RPMI8226 (cell line): ENCODE measurements at places on chromosomes 3 and 15.

DNA sequence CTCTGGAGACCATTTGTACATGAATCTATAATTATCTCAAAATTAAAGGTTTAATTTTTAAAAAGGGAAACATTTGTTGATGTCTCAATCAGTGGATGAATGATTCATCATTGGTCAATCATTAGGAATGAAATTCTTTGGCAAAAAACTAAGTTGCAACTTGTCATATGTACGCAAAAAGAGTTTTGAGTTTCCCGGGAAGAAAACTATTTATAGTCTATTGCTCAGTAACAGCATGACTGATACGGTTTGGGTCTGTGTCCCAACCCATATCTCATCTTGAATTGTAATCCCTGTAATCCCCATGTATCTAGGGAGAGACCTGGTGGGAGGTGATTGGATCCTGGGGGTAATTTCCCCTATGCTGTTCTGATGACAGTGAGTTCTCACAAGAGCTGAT is 765.8 kb upstream of the ROBO1 start:
- DNase-seq, result no peak

DNA sequence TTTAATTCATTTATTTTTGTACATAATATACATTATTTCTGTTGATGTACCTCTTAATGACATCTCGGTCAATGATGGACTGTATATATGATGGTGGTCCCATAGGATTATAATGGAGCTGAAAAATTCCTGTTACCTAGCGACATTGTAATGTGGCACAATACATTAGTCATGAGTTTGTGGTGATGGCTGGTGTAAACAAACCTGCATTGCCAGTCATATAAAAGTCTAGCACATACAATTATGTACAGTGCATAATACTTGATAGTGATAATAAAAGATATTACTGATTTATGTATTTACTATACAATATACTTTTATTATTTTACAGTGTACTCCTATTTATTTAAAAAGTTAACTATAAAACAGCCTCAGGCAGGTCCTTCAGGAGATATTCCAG is 15.1 kb downstream of the TTC14 start:
- DNase-seq, result no peak

- no peak for DNase-seq
These were observed 103.1 kb downstream of the SPATA16 start for GRCh38 chr3:173037840-173038483.

GRCh38 chr15:67143646-67144045 is 78.2 kb downstream of the SMAD3 start:
- DNase-seq, result no peak

DNA sequence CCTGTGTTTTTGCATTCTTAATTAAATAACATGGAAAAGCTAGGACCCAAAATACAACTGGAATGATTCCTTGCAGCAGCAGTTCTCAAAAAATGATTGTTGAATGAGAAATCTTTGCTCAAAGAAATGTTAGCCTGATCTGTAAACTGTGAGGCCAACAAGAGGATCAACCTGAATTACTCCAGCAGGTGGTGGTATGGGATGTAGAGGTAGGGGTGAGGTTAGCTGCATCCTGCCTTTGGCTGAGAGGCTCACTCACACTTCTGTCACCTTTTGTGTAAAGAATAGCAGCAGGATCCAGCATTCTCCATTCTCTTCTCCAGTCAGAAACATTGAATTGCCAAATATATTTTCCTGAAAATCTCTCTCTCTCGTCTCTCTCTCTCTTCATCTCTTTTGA is 26.5 kb upstream of the FAM98B start:
- DNase-seq, result no peak

GRCh38 chr3:134579141-134579665 is 71.6 kb downstream of the KY start:
- DNase-seq, result no peak

DNA sequence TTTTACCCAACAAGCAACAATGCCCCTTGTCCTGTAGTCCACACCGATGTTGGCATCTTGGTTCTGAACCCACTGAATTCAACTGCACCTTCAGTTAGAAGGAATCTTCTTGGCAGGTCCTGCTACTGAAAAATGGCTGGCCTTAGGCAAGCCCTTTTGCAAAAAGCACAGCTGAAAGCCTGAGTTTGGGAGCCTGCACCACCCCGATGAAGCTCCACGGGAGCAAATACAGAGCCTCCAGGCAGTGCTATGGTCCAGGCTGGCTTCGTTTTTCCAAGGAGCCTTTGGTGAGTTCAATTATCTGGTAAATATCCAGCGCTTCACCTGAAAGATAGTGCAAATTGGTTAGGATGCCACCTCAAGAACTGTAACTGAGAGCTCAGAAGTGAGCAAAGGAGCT is 18.1 kb downstream of the POLG start:
- DNase-seq, result no peak

DNA sequence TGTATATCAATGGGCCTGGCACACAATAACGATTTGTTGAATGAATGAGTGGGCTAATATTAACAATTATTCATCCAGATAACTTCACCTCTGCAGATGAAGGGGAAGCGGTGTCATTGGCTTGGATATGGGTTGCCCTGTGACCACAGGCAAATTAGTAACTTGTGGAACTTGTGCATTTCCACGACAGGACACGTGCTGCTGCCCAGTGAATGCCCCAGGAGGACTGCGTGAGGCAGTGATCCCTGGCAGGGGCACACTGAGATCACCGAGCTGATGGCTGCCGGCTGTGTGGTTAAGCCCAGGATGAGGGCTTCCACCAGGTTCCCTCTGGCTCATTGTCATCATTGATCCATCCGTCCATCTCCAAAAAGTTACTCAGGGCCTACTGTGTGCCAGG is 84.1 kb upstream of the HACD2 start:
- no peak for DNase-seq

DNA sequence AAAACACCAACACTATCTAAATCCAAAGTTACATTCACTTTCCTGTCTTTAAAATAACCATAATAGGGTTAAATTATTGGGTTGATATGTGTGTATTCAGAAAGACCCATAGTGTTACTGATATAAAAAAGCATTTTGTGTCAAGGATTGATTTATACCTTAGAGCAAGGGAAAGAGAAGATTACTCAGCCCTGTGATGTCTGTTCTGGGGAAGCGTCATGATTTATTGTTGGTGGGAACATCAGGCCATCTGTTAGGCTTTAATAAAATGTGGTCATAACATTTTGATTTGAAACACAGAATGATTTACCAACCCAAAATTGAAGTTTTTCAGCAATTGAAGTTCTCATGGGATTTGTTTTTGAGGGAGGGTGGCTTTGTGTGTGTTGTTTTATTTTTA is 33.2 kb downstream of the SIDT1 start:
- no peak for DNase-seq

GRCh38 chr15:62573876-62574275 is 408.8 kb upstream of the C2CD4B start:
- DNase-seq, result no peak

- no peak for DNase-seq
These were observed 1080.5 kb downstream of the IGSF11 start for GRCh38 chr3:117954131-117954530.

DNA sequence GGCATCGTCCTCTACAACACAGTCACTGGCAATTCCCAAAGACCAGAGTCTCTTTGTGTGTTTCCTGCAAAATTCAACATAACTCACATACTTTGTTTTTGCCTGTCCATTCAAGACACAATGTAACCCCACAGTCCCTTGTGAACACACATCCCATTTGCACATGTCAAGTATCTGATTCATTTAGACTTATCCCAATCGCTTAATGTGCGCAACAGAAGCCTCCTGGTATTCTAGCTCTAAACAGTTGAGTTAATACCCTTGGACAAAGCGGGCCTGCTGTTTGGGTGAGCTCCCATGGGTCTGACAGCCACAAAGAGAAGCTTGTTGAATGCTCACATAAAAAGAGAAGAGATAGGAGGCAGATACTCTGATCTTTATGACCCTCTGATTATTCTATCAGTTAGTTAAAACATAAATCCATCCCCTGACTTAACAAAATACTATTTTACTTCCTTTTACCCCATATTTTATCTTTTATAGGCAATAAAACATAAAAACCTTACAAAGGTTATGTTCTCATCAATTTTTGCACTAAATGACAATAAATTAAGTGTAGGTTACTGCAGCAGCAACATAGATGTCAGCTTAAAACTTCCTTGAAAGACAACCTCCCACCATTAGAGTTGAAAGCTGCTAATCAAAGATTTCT is 79.4 kb downstream of the ANXA2 start:
- no peak for DNase-seq

DNA sequence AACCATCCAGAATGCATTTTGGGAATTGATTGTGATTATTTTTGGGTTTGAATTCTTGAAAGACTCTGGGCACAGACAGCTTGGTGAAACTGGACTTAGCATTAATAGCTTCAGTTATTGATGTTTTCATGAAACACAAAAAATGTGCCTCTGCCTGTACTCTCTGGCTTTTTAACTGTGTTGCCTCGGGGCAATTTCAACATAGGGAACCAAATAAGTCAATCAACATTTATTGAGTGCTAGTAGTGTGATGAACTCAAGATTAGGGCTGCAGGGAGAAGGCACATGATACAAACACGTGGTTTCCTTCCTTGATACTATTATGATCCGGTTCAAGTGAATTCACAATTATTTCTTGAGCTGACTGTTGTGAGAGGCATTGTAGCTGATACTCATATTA is 50.8 kb downstream of the UNC13C start:
- no peak for DNase-seq

GRCh38 chr3:186994000-186994955 is 64.0 kb downstream of the ST6GAL1 start:
- DNase-seq, result peak; percentile 46

DNA sequence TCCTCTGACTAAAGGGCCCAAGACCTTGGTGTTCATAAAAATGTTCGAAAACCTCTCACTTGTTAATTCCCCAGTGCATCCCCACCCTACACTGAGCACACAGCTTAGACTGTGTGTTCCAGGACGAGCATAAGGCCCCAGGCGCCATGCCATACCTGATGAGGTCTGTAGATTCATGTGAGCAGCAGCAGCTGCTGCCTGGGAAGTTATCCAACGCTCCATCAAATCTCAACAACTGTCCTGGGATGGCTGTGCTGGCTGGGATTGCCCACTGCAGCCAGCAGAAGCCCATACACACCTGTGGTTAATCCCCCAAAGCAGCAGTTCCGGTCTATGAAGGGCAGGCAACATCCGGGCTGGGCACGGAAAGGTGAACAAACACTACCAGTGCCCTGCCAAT is 391.2 kb downstream of the IL20RB start:
- no peak for DNase-seq

- DNase-seq, result peak; percentile 64
These were observed 73.1 kb upstream of the SPATA12 start for GRCh38 chr3:56987238-56987895.

- DNase-seq, result no peak
These were observed 113.5 kb downstream of the FNDC3B start for GRCh38 chr3:172152874-172153273.

GRCh38 chr3:143895805-143896204 is 47.5 kb upstream of the SLC9A9 start:
- DNase-seq, result no peak

DNA sequence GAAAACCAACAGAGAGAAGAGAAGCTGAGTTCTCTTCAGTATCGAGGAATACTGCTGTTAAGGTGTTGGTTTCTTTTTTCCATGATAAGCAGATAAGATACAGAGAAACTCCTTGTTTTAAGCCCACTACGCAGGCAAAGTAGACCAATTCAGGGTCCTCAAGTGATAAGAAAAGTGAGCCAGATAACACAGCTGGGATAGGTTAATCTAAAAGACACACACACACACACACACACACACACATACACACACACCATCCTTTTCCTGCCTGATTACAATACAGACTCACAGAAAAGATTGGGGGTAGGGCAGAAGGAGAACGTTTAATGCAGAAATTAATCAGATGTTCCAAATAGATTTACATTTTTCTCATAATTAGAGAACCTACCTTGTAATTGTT is 6.5 kb upstream of the PHLDB2 start:
- DNase-seq, result no peak

DNA sequence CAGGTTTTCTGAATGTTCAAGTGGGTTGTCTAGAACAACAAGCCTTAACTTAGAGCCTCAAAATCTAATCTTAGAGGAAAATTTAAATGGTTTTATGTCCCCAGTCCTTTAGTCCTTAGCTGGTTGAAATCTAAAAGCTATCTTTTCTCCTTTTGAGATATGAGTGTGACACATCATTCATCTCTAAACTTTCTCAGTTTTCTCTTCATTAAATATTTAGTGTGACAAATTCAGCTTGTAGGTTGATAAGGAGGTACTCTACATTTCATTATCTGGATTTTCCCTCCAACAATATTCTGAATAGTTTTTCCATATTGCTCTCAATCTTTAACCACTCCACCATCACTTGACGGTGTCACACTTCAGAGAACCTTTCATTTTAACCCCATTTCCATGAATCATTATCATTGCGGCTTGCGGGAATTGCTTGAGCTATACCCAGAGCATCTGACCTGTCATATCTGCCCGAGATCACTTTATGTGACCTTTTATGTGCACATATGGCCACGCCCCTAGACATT is 16.1 kb upstream of the ATP8B4 start:
- no peak for DNase-seq

DNA sequence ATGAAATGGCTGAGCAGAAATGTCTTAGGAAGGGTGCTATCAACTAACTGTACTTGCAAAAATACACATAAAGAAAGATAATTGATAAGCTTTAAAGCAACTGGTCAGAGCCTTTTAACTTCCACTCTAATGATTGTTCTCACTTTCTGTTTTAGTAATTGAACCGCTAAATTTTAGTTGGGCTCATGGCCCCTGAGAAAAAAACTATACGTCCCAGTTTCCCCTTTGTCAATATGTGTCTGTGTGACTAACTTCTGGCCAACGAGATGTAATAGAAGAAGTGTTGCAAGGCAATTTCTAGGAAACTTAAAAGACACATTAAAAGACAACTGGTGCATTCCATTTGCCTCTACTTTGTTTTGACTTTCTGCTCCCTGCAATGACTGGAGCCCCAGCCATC is 223.9 kb downstream of the NR1D2 start:
- DNase-seq, result no peak

DNA sequence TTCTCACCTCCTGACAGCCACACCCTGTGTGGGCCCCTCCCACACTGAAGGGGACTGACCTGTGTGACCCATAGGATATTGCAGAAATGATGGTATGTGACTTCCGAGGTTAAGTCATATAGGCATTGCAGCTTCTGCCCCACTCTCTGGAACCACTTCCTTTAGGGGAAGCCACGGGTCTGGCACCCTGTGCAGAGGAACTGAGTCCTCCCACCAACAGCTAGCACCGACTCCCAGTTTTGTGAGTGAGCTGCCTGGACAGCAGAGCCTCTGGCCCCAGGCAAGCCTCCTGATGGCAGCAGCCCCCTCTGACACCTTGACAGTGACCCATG is 24.6 kb upstream of the SLC6A6 start:
- peak; percentile 17 for DNase-seq

- DNase-seq, result peak; percentile 69
These were observed 1.2 kb downstream of the TWF2 start for GRCh38 chr3:52237657-52238172.

DNA sequence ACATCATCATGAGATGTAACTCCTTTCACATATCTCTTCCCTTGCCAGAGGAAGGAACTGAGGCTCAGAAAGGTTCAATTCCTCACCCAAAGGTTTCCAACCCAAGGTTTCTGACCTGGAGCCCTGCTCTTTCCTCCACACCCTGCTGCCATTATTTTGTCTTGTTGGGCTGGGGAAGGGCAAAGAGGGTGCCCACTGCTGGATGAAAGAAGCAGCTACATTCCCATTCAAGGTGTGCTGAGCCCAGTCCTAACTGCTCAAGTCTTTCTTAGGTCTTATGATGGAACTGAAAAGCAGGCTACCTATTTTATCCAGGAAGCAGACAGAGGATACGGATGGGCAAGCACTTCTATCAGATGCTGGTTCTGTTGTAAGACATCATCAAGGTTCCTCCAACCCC is 258.0 kb upstream of the CTDSPL start:
- DNase-seq, result no peak

- DNase-seq, result no peak
These were observed 607 bp upstream of the GHSR start for GRCh38 chr3:172448661-172449465.
